Activated naive CD4-positive, alpha-beta T cell treated with Interleukin-2 at 50 U/mL for 16 hours (primary cell): ENCODE measurements at places on chromosomes 1 and 21.

DNA sequence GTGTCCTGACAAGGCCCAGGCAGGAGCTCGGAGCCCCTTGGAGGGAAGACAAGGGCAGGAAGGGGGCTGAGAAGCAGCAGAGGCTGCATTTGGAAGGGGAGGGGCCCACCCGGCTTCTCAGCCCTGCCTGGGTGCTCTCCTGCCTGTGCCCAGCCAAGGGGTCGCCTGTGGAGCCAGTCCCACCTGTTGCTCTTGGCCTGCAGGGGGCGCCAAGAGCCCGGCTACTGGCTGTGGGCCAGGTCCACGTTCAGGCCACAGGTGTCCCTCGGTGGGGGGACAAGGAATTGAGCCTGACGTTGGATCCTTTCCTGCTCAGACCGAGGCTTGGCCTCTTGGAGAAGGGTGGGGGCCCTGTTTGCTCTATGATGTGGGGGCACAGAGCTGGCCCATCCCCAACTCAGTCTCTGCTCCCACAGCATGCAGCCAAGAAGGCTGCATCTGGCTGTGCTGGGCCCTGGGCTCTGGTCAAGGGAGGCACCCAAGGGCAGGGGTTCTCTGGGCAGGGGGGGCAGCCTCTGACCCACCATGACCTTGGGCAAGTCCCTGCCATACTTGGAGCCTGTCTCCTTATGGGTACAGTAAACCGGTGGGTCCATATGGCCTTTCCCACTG is 10.9 kb downstream of the WNT4 start:
- peak; percentile 54 for DNase-seq

DNA sequence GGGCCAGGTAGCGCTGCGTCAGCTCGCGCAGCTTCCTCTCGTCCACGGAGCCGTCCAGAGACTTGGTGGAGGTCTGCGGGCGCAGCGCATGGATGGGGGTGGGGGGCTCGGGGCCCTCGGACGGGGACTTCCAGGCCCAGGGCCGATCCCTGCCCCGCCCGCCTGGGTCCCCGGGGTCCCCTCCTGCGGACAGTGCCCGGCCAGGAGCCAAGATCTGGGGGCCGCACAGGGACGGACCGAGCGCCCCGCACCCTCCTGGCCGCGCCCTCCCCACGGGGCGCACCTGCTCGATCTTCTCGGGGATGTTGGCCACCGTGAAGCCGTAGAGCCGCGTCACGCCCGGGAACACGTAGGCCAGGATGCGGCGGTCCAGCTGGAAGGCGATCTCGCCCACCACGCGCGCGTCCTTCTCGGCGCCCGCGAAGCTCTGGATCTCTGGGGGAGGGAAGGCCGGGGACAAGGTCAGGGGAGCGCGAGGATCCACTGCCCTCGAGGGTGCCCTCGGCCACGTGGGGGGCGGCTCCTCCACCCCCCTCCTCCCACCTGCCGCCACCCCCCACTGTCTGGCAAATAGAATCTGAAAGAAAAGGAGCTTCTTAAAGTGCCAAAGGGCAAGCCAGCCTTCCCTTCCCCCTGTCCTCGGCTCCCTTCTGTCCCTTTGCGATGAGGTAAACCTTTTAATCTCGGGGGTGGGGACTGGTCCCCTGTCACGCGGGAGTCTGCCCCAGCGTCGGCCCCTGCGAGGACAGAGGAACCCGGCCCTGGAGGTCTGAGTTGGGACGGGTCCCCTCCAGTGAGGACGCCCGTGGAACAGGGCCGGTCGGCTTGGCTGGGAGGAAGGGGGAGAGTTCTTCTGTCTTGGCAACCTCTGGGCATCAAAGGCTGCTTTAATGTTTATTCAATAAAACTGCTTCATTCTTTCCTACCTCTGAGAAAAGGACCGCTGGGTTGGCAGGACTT is 6.5 kb upstream of the FTCD start:
- DNase-seq: no peak

DNA sequence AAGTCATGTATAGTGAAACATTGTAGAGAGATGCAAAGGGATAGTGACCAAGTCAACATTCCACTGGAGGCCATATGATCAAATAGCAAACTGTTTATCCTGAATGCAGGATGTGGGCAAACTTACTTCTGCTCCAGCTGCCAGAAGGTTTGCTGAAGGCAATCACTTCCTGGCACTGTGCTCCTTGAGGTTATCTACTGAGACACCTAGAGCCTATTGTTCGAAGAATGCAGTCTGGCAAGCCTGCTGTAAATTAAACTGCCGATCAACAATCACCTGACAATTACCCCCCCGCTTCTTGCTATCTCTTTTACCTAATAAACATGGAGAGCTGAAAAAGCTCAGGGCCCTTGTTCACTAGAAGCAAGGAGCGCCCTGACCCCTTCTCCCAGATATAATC is 139.4 kb upstream of the B3GALT2 start:
- DNase-seq: no peak

DNA sequence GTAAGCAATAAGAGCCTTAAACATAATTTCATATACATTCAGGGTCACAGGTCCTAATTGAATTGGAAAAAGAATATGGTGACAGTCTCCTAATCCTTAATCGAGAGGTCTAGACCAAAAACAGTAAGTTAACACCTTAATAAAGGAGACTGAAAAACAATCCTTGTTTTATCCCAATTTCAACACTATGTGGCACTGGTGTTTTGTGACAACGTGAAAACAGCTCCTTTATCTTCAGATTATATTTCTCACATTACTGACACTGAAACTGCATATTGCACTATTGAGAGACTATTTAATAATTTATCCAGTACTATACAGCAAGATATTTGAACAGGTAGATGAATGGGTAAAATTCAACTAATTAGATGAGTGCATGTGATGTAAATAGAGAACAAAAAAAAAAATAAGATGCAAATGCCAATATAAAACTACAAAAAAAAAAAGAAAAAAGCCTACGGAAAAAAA is 34.1 kb downstream of the TP53BP2 start:
- no peak for DNase-seq

GRCh38 chr1:75724472-75725022 is at the start of gene ACADM:
TSS of gene ACADM (plus strand) at chr1:75724709. CDS start at chr1:75724788, 79 bp downstream.
- DNase-seq: peak; percentile 88

DNA sequence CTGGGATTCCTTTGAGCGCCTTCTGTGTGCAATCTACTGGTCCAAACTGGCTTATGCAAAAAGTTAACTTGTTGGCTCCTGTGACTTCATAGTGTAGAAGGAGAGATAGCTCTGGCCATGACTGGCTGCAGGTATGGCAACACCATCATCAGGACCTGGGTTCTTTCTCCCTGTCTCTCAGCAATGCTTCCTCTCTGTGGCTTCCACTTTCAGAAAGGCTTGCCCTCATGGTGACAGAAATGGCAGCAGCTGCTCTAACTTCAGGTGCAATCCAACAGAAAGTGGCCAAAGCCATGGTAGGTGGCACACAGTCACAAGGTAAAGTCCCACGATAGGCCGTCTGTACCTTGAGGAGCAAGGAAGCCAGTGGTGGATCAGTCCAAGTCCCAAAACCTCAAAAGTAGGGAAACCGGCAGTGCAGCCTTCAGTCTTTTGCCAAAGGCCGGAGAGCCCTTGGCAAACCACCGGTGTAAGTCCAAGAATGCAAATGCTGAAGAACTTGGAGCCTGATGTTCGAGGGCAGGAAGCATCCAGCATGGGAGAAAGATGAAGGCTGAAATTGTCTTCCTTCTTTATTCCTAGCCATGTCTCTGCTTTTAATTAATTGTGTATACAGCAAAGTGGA is 45.0 kb downstream of the ZBTB40 start:
- DNase-seq: no peak

DNA sequence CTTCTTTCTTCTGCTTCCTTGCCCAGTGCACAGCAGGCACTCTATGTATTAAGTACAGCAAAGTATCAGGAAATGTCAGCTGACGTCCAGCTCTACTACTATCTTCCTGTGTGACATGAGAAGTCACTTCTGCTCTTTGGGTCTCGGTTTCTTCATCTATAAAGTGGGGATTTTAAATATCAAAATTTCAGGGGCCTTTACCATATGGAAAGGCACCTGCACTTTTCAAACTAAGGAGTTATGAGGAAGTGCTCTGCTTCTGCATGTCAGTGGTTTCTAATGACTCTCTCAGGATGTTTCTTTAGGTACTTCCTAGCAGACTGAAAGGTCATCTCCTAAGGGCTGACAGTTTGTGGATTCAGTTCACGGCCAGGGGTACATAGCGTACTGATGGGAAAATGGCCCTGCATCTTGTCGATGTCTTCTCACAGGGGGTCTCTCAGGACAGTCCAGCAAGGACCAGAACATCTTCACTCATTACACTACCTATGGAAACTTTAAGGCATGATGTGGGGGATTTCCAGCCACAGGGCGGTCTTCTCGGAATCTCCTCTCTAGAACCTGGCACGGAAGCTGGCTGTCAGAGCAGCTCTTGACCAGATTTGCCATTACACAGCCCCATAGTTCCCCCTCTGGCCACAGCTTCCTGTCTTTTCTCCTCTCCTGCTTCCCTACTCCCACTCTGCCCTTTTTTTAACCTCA is 42.0 kb upstream of the MTF1 start:
- DNase-seq: no peak

- DNase-seq: no peak
These were observed 309.4 kb downstream of the BARHL2 start for GRCh38 chr1:90407737-90408136.

GRCh38 chr1:224170748-224171478 is 12.1 kb upstream of the DEGS1 start:
- peak; percentile 28 for DNase-seq

GRCh38 chr1:16017076-16017460 is 775 bp downstream of the HSPB7 start:
- no peak for DNase-seq

GRCh38 chr1:212600071-212600915 is 8.3 kb upstream of the ATF3 start:
- DNase-seq: no peak

GRCh38 chr1:226602186-226603021 is 53.8 kb downstream of the STUM start:
- no peak for DNase-seq

DNA sequence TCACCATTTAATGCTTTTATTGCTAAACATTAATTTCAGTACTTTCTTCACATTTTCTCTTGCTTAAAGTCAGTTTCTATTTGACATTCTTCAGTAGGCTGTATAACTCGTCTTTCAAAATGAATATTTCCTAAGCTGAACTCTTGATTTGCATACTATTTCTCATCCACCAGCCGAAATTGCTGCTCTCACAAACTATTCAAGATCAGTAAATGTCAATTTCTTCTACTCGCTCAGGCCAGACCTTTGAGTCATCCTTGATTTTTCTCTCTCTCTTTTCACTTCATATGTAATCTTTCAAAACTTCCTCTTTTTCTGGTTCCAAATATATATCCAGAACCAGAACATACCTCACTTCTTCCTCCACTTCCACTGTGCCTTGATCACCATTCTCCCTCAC is 990.0 kb downstream of the KCNT2 start:
- DNase-seq: no peak

- no peak for DNase-seq
These were observed 21.5 kb downstream of the FGGY start for GRCh38 chr1:59318271-59318860.

DNA sequence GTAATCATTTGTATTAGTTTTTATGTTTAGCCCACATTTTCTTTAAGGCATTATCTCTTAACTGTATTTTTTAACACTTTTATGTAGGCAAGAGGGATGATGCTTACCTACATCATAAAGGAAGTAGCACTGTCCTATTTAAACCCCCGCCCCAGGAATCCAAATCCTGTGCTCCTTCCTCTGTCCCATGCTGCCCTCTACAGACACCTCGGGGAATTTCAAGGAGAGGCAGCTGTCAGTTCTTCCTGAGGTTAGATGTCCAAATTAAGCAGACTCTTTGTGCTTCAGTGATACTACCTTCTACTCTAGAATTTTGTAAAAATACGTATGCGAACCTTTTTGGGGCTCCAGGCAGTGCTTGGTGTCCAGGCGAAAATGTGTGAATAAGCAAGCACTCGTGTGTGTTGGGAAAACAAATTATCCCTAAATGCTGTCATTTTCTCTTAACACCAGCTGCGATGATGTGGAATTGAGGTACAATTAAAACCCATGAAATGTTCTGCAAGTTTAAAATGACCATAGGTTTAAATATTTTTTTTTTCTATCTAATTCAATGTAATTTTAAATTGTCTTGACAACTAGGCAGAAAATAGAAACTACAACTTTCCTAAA is 19.2 kb downstream of the CRCT1 start:
- DNase-seq: peak; percentile 19

- no peak for DNase-seq
These were observed 26.8 kb downstream of the RSPH1 start for GRCh38 chr21:42469272-42469671.

- no peak for DNase-seq
These were observed 68.8 kb upstream of the RGS1 start for GRCh38 chr1:192506741-192507155.

DNA sequence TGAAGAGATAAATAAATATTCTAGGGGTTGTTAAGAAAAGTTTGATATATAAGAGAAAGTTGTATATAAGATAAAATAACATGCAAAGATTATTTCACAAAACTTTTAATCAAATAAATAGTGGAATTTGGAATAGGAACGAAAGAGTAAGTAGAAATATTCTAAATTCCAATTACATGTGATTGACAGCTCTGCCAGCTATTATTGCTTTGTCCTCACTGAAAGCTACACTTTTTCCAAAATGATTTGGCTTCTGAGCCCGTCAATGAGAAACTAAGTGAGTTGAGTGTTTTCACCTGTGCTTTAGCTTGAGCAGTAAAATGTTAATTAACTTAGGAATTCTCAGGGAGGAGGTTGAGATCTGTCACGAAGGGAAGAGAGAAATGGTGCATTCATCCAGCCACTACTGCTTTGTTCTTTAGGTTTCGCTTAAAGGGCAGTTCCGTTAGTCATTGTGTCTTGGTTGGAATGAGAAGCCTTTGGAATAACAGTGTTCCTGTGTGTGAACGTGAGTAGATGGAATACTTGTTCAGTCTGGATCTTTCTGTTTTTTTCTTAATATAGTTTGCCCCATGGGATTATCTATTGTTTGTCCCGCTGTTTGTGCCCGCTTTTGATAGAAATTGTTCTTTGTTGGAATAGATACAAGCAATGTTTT is 63.3 kb upstream of the CR1L start:
- no peak for DNase-seq

DNA sequence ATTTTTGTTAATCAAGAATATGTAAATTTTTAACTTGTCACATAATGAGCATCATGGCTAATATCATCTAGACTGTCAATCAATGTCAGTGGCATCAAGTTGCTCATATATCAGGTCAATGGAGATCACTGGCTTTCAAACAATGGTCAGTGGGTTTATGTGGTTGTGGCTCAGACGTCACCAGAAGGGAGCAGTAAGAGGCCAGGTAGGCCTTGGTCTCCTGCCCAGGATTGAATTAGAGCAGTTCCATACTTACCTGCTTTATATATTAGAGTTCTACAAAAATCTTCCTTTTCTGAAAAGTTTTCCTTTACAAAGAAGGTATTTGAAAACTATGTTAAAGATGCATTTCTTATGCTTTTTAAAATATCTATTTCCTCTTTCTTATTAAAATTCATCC is 206.3 kb upstream of the B3GALT2 start:
- DNase-seq: no peak
